ENCODE measurements at places on chromosomes 12 and 14.

- DNase-seq, result no peak
These were observed 5.8 kb downstream of the EFS start for GRCh38 chr14:23359167-23359626.

DNA sequence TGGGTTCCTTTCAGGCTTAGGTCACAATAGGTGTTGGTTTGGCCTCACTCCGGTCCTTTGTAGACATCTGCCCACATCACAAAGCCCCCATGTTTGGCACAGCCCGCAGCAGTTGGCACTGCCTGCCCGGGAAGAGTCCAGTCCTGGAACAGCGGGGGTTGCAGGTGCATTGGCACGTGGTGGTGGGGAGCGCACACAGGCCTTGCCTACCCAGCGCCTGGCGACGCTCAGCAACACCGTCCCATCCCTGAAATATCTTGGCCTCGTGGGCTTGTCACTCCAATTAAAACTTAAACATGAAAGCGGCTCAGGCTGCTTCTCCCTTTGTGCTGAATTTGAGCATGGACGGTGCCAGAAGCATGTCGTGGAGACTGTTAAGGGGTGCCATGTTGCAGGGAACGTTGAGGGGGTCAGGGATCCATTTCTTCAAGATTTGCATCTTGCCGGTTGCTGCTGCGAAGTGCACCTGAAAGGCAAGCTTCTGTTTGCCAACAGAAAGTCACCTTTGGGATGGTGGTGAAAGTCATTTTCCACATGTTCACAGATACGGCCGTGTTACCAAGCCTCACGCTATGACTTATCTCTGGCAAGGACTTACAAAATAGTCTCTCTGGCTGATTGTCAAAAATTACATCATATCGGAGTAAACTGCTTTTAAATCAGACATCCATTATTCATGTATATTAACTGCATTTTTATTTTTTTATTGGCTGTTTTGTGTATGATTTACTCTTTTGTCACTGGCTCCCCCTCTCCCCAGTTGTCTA is 91.5 kb downstream of the FBXW8 start:
- no peak for DNase-seq

DNA sequence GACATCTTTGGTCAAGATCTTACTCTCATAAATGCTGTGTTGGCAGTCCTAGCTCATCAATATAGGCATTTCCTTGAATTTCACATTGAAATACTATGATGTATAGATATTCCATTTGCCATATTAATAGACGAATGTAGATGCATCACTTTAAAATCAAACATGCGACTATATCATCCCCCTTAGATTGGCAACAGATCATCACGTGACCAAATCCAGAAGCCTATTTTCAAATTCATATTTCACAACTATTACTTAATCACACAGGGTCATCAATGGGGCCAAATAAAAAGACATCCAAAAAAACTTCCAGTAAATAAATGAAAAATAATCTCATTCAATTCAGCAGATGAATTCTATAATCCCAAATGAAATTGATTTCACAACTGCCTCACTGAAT is 15.3 kb downstream of the LMO3 start:
- no peak for DNase-seq

DNA sequence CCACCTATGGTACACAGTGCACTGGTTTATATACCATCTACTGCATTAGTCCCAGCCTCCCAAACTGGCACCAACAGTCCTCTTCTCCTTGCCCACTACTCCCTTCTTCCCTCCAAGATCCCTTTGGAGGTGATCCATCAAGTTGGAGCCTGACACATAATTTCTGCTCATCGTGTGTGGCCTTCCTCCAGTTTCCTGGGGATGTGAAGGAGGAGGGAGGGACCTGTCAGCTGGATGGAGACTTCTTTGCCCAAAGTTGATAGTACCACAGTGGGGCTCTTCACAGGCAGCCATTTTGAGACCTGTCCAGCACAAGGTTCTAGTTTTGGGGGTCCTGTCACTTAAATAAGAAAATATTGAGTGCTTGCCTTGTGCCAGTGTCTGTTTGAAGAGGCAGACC is 17.1 kb upstream of the CTDSP2 start:
- DNase-seq, result no peak

DNA sequence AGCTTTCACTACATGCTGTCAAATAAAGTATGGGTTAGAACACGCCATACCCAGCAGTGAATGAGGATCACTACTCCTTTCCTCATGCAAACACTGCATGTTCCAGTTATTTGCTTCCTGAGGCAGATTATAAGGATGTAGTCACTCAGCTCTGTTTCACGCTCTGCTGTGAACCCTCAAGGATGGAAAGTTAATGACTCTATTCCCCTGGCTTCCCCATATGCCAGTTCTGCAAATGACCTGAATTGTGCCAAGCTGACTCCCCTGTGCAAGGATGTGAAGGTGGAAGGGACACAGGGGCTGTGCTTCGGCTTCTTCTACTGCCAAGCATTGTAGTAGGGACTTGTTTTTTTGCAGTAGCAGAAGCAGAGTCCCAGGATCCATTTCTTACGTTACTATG is 6.8 kb downstream of the IFI27L1 start:
- DNase-seq, result no peak

DNA sequence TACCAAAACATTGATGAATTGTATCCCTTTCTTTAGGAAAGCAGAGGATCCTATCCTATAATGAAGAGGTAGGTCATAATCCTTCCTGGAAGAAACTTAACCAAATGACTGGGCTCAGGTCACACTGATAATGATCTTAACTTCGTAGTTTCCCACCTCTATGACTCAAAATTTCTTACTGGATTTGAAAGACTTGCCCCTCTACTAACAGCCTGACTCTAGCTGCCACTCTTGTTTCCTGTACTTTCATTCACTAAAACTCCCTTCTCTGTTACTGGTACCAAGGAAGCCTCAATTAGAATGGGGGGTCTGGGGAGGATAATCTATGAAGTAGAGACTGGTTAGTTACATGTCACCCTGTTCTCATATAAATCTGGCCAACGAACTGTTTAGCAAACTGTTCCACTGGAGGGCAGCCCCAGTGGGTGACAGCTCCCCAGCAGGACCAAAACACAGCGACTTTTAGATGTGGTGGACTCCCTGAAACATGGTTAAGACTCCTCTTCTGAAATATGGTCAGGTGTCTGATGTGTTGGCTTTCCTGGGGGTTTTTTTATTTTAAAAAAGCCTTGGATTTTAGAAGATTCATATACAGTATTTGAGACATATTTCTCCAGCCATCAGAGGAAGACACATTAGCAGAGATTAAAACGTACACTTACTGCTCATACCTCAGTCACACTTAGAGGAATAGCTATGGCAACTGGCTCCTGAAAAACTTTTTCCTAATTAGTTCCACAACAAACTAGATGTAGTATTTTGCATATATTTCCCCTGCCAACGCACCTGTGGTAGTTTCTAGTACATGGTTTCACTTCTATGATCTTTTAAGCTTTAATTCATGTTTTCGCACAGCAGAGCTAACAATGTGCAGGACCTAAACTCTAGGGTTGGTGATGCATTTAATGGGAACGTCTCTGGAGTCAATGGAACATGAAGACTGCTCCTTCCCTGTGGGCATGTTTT is 72.3 kb downstream of the ACADS start:
- no peak for DNase-seq
